NCI-H187 treated with DMSO at 0.1 percent for 48 hours (cell line): ENCODE measurements at places on chromosomes 6 and 20.

DNA sequence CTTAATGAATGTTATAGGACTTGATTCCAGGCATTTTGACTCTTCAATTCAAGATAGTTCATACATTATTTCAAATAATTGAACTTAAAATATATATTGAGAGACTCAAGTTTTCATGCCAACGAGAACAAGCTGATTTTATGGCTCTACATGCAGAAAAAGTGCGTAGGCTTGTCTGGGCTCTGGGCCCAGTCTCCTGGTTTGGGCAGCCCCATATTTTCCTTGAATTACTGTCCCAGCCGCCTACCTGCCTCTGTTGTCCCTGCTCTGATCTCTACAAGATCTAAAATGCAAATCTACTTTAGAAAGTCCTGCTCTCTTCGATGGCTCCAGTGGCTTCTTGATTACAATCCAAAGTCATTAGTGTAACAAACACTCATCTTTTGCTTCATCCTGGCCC lies 537.4 kb upstream of the CHD6 start:
- DNase-seq = no peak

- DNase-seq = no peak
Measured at GRCh38 chr6:113449051-113449450, 408.1 kb upstream of the MARCKS start.

DNA sequence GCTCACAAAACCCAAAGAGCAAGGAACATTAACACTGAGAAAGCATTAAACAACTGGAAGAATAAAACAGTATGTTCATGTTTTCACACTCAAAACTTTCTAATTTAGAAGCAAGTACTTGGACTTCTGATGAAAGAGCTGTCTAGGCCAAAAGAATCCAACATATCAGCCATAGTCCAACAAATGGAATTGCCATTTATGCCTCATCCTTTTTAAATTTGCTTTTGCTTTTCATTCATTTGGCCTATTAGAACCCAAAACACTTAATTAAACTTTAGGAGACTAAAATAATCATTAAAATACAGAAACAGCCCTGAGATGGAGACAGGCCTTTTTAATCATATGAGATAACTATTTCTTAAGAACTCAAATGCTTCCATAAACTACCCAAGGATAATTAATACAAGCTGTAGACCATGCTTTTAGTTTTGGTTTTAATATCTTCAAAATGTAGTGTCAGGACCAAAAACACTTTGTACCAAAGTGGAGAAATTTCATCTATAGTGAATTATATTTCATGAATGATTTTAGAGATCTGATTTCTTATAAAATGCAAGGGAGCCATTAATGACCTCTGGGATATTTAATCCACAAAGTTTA lies 166.5 kb downstream of the KIF6 start:
- DNase-seq = no peak

DNA sequence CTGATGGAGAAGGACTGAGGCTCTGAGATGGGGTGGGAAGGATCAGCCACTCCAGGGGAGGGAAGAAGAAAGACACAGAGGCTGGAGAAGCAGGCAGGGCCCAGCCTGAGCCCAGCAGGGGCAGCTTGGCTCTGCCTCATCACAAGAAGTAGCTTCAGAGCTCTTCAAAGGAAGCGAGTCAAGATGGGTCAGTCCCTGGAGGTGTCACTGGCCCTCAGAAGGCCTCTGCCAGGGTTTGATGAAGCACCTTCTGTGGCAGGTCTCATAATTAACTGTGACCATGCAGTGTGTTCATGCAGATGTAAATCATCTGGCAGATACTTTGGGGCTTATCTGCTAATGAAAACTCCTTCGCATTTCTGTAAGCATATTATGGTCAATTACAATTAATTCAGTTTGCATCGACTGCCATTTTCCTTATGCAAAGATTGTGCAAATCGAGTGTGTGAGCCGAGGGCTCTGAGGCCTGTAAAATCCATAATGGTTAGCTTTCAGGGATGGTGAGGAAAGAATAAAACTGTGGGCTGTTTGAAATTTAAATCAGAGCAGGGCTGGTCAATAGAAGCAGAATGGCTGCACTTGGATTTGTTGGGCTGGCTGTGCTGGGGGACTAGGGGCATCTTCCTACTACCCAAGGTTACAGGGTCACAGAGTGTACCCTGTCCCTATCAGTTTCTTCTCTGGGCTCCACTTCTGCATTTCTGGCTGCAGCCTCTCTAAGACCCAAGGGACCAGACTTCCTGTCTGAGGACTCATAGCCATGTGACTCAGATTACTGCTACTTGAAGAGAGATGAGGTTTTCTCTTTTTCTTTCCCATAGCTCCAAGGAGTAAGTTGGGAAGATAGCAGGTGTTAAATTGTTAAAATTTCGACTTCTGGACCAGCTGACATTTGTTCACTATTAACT lies 376.6 kb downstream of the DHX35 start:
- no peak for DNase-seq

- DNase-seq = no peak
Measured at GRCh38 chr6:50021894-50022293, at the start of gene DEFB110. Gene DEFB110, minus strand, starts transcription at chr6:50021994. Its CDS starts 59 bp downstream, at chr6:50021935.

- DNase-seq = no peak
Measured at GRCh38 chr20:44052166-44052565, 134.8 kb downstream of the JPH2 start.

DNA sequence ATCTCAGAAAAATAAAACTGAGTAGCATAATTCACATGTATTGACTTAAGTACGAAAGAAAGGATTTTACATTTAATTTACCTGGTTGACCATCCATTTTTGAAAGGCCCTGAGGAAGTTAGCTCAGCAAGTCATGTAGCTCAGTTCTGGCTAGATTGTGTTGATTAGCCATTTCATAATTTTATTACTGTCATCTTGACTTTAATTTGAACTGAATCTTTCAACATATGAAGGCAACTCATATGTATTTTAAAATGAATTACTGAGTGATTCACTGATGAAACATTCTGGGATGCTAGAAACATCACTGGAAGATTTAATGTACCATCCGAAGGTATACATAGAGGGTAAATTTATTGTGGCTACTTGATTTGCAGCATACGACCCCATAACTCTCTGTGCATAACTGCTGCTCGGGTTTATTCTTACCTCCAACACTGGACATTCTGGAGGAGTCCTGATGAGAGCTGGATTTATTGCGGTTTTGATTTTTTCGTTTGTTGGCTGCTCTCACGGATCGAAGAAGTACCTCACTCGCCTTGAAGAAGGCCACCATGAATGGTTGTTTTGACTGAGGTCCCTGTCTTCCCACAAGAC lies 101.7 kb downstream of the BMP5 start:
- DNase-seq = no peak

- no peak for DNase-seq
Measured at GRCh38 chr20:48523191-48523995, 304.4 kb downstream of the PREX1 start.

- no peak for DNase-seq
Measured at GRCh38 chr6:130964808-130965604, 98.0 kb downstream of the EPB41L2 start.

- DNase-seq = no peak
Measured at GRCh38 chr6:54289426-54289825, 18.8 kb upstream of the TINAG start.

DNA sequence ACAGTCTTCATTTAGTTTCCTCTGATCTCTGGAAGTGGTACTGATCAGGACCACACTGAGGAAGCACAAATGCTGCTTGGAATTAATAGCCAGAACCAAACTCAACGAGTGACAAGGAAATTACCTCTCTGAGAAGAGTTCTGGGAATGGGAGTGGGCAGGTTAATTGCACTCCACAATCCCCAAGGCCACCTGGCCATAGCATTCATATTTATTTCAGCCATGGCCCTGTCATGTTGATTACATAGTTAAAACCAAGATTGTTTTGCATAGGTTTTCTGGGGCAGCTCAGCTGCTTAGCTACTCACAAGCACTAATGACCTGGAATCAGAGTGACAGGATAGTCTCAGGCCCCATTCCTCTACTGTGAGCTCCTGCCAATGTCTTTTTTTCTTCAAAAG lies 230.2 kb upstream of the RIMS1 start:
- DNase-seq = no peak

- no peak for DNase-seq
Measured at GRCh38 chr6:21611485-21611884, 17.9 kb downstream of the SOX4 start.

GRCh38 chr20:2122936-2123335 lies 21.3 kb downstream of the STK35 start:
- no peak for DNase-seq

DNA sequence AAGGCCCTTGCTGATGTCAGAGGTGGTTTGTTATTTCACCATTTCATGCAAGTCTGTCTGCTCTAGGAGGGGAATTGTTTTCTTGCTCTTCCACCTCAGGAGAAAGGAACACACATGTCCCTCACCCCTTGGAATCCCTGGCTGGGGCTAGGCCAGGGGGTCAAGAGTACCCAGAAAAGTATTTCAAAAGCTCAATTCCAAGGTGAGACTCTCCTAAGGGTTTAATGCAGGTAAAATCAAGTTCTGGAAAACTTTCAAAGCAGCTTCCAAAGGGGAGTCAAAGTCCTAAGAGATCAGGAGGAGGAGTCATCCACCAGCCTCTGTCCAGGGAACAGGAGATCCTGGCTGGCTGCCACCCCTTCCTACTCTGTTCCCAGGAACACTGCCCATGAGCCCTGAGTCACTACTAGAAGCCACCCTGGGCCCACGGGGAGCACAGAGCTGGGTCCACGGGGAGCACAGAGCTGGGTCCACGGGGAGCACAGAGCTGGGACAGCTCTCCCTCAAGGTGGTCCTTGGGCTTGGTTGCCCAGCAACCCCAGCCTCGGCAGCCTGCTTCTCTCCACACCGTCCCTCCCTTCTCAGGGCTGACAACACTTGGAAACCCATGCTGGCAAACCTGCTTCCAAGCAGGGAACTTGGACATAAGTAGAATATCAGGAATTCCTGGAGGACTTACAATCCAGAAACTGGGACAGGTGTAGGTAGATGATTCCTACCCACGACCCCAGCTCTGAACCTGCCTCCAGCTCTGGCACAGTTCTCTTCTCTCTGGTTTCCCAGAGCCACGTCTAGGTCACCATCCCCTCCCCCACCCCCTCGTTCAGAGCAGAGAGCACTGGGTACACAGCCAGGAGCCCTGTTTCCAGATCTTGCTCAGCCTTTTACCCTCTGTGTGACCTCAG lies 35.3 kb upstream of the CDKN1A start:
- no peak for DNase-seq

DNA sequence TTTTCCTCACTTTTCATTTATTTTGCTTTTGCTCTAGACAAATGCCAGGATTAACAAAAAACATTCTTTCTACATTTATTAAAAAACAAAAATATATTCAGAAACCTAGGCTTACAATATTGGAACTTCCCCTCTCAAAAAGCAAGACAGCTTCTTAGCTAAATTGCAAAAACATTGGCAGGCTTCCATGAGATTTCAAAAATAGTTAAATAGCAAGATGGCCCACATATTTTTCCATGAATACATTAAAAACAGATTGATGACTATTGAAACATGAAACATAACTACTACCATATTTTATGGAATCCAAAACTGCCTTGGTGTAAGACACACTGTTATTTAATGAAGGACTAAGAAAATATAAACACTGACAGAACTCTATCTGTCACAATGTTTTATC lies 92.0 kb downstream of the LY86 start:
- no peak for DNase-seq

GRCh38 chr6:130381459-130382380 lies 15.9 kb downstream of the TMEM200A start:
- no peak for DNase-seq

DNA sequence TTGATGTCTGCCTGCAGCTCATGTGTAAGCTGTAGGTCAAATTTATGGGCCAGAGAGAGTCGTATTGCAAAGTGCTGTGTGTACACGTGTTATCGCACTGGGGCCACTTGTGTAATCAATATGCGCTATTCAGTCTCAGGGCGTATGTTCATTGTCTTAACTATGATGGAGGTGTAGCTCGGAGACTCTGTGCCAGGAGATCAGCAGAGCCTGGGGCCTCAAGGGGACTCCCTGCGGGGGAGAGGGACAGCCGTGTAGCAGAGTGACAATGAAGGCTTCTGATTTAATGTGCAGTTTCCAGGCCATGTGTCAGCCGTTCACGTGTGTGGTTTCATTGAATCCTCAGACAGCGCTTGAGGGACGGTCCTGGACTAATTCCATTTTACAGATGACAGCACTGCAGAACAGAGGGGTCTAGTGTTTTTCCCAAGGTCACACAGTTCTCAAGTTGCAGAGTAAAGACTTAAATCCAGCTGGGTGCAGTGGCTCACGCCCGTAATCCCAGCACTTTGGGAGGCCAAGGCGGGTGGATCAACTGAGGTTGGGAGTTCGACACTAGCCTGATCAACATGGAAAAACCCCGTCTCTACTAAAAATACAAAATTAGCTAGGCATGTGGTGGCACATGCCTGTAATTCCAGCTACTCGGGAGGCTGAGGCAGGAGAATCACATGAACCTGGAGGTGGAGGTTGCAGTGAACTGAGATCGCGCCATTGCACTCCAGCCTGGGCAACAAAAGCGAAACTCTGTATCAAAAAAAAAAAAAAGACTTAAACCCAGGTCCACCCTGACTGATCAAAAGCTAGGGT lies 242.5 kb downstream of the PREX1 start:
- peak; percentile 53 for DNase-seq

GRCh38 chr6:48765352-48765961 lies 654.5 kb upstream of the PTCHD4 start:
- no peak for DNase-seq

- DNase-seq = no peak
Measured at GRCh38 chr6:16818992-16819626, 57.8 kb upstream of the ATXN1 start.

GRCh38 chr20:14412065-14412681 lies 74.8 kb upstream of the FLRT3 start:
- DNase-seq = no peak

DNA sequence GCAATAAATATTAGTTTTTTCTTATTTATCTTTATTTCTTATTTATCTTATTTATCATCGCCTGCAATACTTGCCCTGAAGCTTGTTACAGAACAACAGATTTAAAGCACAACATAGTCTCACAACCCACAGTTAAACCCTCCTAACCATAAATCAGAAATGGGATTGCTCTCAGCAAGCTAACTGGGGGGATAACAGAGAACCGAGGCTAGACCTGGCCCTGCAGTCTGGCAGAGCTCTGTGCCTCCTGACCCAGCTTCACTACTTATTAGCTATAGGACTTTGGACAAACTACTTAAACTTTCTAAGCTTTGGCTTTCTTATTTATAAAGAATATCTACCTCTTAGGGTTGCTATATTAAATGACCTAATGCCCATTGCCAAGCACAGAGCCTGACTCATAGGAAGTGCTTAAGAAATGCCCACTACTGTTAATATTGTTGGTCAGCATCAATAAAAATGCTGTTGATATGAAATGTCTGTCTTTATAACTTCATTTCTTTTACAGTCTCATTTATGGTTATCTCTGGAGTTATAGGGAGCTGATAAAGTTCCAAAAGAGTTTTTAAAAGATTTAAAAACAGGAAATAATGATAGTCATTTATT lies 87.9 kb upstream of the BEND6 start:
- DNase-seq = no peak

DNA sequence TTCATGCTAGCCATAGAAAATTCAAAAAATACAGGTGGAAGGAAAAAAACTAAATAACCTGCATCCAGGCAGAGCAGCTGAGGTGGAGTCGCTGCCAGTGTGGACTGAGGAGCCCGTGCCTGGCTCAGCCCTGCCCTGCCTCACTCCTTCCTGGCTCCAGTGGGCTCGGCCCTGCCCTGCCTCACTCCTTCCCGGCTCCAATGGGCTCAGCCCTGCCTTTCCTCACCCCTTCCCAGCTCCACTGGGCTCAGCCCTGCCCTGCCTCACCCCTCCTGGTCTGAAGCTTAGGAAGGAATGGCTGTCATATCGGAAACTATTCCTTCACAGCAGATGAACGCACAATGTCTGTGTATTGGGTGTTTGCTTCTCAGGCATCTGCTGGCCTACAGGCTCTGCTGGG lies 142.1 kb downstream of the SMOC2 start:
- no peak for DNase-seq

- no peak for DNase-seq
Measured at GRCh38 chr20:23350904-23351838, 580 bp downstream of the NXT1 start.
